Fibroblast of skin of right biceps (primary cell): ENCODE measurements at places on chromosomes 5 and 9.

- DNase-seq, result peak; percentile 92
Observed at GRCh38 chr9:127122176-127123063, at the start of gene ANGPTL2. Gene ANGPTL2, minus strand, starts transcription at chr9:127122635. Its CDS starts 13,904 bp downstream, at chr9:127108731.

DNA sequence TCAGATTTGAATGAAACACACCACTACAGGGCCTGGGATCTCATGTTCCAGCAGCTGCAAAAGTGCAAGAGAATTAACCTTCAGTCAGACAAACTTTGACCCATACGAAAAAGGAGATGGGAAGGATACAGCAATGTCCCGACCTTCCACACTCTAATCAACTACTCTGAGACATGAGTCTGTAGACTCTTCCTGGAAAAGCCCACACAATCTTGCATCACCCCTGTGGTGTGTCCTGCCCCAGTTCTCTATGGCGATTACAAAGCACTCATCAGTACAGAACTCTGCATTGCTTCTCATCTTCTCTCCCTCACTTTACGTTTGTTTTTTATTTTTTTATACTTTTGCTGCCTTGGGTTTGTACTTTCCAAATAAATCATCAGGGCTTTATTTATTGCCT, 241.0 kb upstream of the KIF2A start:
- no peak for DNase-seq

DNA sequence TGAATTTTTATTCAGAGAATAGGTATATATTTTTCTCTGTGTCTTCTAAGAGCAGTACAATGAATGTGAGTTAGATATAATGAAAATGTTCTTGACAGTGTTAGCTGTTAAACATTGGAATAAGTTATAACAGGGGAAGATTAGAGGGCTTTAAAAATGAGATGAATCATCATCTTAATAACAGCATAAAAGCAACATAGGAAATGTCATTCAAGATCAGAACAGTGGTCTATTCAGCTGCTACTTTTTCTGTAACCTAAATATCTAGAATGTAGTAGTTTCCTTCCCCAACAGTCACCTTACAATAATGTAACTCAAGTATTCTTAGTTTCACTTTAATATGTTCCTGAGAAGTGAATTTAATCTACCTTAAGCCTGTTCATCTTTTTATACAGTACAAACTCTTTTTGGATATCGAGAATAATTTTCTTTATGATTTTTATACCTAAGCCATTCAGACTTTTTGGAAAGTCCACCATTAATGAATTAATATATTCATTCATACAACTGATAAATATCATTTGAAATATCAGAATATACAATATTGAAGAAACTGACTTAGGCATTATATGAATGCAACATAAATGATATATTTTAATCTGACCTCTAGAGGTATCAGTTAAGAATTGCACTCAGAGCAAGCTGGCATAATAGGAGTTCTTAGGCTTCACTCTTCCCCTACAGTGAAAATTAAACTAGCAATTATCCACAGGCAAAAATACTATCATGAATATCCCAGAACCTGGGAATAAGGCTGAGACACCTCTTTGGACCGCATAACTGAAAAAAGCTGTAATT, 66.1 kb upstream of the EDIL3 start:
- DNase-seq, result no peak

- DNase-seq, result peak; percentile 75
Observed at GRCh38 chr9:16870596-16871335, at the start of gene BNC2. Gene BNC2, minus strand, starts transcription at chr9:16870670. Its CDS starts 22 bp downstream, at chr9:16870648.

- DNase-seq, result no peak
Observed at GRCh38 chr9:82180711-82181110, 192.1 kb downstream of the SPATA31D1 start.

GRCh38 chr5:56631719-56632118, 183.6 kb upstream of the MAP3K1 start:
- DNase-seq, result no peak

- no peak for DNase-seq
Observed at GRCh38 chr5:37121465-37121864, 127.7 kb downstream of the CPLANE1 start.

- DNase-seq, result no peak
Observed at GRCh38 chr5:179162351-179163235, 102.4 kb downstream of the ZNF354C start.

DNA sequence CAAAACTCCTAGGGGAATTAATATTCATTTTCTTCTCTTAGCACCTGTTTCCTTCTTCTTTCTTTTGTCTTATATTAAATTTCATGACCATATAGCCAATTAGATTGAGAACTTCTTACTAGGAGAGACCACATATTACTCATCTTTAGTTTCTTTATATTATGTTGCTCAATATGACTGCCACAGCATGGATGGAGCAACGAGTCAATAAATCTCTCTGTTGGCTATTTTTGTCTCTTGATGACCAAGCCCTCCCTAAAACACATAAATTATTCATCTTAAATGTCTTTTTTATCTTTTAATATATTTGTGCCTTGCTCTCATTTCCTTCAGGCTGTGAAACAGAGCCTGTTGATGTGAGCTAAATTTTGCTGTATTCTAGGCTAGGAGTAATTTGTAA, 123.0 kb downstream of the ADAMTSL1 start:
- peak; percentile 85 for DNase-seq

GRCh38 chr5:9401786-9402472, 143.9 kb downstream of the SEMA5A start:
- DNase-seq, result peak; percentile 10

- no peak for DNase-seq
Observed at GRCh38 chr5:154482528-154483449, 4.8 kb upstream of the HAND1 start.

- no peak for DNase-seq
Observed at GRCh38 chr5:39437467-39437866, 12.7 kb upstream of the DAB2 start.

DNA sequence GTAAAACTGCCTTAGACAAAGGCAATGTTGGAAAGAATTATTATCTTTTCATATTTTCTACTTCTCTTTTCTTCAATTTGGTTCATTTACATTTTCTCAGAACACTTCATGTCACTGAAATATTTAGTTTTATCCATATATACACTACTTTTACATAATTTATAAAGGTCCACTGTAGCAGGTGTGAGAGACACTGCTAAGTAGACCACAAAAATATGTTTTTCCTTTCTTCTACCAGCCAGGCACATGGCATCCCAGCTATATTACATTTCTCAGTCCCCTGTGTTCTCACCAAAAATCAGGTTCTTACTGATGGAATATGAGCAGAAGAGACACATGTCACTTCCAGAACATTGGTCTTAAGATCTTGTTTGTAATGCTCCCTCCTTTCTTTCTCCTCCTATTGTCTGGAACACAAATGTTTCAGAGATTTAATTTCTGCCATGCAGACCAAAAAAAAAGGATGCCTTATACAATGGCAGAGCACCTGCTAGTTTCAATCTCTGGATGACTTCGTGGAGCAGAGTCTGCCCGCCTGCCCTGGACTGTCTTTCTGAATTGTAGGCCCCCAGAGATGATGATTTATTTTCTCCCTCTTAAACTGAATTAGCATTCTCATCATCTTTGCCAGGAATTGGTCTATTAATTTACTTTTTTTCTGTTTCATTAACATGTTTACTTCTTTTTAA, 125.4 kb upstream of the ACOT12 start:
- DNase-seq, result no peak

- peak; percentile 33 for DNase-seq
Observed at GRCh38 chr9:7234144-7234543, 476.4 kb downstream of the KDM4C start.

GRCh38 chr5:137502632-137503031, 3.5 kb upstream of the SPOCK1 start:
- DNase-seq, result no peak

GRCh38 chr5:62326302-62326701, 20.3 kb downstream of the KIF2A start:
- no peak for DNase-seq

- no peak for DNase-seq
Observed at GRCh38 chr9:12699529-12699928, 6.3 kb downstream of the TYRP1 start.

- DNase-seq, result peak; percentile 62
Observed at GRCh38 chr9:86921151-86921923, 26.0 kb downstream of the GAS1 start.

- no peak for DNase-seq
Observed at GRCh38 chr5:61884252-61884855, 421.7 kb upstream of the KIF2A start.

DNA sequence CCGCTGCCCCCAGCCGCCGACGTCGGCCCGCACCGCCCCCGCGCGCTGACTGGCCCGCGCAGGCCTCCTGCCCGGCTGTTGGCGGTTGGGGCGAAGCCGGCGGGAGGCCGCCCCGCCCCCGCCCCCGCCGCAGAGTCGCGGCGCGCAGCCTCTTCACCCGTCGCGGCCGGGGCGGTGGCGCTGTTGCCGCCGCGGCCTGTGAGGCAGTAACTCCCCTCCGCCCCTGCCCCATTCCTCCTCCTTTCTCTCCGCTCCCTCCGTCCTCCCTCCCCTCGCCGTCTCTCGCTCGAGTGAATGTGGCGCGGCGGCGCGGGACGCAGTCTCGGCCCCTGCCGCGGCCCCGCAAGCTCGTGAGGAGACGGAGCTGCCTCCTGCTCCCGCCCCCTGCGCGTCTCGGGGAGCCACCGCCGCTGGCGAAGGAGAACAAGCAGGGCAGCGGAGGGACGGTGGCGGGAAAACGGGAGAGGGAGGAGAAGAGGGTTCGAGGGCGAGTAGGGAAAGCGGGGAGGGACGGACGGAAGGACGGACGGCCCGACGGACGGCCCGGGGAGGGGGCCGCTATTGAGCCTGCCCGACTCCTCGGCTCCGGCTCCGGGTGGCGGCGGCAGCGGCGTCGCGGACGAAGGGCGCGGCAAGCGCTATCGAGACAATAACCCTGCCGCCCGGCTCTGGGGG, 637 bp upstream of the ERBIN start:
- peak; percentile 94 for DNase-seq

GRCh38 chr5:142235870-142236672, 88.8 kb downstream of the SPRY4 start:
- DNase-seq, result no peak

DNA sequence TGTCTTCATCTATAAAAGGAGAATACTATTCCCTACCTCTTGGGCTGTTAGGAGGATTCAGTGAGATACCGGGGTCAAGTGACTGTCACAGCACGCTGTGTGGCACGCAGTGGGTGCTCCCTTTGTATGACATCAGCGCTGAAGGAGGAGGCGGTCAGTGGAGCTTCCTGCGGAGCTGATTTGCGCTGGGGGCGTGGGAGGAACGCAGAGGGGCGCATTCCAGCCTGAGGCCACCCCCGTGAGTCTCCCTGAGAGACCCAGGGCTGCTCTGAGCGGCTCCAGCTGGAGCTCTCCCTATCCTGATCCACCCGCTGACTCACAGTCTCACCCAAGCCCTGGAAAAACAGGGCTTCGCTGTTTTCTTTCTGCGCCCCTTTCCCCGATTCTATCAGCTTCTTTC, 24.3 kb upstream of the NEURL1B start:
- no peak for DNase-seq

DNA sequence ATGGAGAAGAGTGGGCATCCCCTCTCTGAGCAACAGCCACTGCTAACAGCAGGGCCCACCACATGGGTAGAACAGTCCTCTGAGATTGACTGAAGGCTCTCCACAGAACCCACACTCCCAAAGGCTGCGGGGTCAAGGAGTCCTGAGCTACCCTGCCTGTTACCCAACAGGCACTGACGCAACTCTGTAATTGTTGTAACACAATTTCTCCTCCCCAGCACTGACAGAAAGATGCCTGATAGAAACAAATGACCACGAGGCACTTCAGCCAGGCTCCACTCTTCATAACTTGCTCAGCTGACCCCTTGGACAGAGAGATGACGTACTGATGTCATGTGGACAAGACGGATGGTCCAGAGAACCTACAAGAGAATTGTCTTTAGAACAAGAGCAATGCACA, 220.7 kb downstream of the SPOCK1 start:
- DNase-seq, result no peak

GRCh38 chr9:131188976-131189375, 63.6 kb downstream of the NUP214 start:
- DNase-seq, result no peak

- peak; percentile 77 for DNase-seq
Observed at GRCh38 chr9:110123341-110124095, 84.4 kb downstream of the C9orf152 start.

- DNase-seq, result no peak
Observed at GRCh38 chr5:107779437-107779836, 108.7 kb upstream of the EFNA5 start.
